ENCODE measurements at places on chromosomes 1 and 21. TPM values are rescaled to one million over a fixed set of nuclear protein-coding genes. Genes with fewer than 3 reads are reported as not detected.

DNA sequence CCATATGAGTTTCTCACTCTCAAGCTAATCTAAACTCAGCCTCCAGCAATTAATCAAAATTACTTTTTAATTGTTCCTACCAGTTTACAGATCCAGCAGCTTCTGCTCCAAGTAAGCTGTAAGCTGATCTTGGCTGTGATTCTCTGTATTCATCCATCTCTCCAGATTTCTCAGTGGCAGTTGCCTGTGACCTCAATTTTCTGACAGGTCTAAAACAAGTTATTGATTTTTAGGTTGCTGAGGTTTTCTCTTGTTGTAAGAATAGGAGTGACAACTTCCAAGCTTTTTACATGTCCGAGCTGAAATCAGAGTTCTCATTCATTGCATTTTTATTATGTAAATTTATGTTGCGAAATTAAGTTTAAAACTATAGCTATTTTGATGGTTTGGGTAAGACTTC, 1044.4 kb downstream of the PLA2G4A start:
- DNase-seq: no peak

DNA sequence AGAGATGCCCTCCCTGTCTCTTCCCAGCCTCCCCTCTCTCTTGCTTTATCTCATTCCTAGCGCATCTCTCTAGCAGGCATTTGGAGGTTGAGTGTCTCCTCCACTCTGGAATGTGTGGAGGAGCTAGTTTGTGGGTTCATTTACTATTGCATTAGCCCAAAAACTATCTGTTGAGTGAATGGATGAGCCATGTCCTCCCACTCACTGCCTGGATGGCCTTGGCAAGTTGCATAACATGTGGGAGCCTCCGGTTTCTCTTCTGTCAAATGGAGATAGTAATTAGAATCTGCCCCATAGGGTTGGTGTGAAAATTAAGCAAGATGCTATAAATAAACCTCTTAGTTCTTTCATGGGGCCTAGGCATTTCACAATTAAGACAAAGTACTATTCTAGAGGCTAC, 181.8 kb downstream of the KAZN start:
- no peak for DNase-seq

- DNase-seq: peak; percentile 48
These were observed 27.6 kb upstream of the NBL1 start for GRCh38 chr1:19616489-19616888.

The LENEP gene
- total RNA-seq: not detected

DNA sequence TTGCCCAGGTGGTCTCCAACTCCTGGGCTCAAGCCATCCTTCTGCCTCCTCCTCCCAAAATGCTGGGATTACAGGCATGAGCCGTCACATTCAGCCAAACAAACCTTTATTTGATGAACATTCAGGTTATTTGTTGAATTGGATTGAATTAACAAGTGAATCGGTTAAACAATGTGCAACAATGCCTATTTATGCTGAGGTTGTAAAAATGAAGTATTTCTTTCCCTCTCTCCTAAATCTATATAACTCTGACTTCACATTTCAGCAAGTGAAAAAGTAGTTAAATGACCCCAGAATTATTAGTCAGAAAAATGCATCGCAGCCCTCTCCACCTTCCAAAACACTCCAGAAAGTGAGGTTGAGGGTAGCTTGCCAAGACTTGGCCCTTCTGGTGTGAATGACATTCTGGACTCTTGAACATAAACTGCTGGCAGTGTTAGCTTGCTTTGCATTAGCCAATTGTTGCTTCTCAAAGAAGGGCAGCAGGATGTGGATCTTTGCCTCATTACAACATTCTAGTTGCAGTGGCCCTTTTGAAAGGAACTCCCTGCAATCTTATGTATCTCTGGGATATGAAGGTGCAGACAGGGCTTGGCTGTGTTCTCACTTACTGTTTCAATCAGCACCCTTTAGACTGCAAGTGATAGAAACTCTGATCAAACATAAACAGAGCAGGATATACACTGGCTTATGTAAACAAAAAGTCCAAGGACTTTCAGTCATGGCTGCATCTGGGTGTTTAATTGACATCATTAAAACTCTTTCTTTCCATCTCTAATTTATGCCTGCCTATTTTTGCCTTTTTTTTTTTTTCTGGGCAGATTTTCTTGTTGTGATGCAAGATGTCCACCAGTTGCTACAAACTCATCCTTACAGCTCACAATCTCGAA, 22.4 kb downstream of the EDN2 start:
- DNase-seq: no peak

GRCh38 chr1:98364544-98364943, 297.0 kb upstream of the SNX7 start:
- no peak for DNase-seq

GRCh38 chr1:35535243-35535642, 22.0 kb downstream of the KIAA0319L start:
- no peak for DNase-seq

GRCh38 chr21:46662367-46662654, 26.8 kb downstream of the PRMT2 start:
- DNase-seq: no peak

- DNase-seq: peak; percentile 66
These were observed 490.8 kb upstream of the ADGRL4 start for GRCh38 chr1:79497193-79497773.

All from PC-3 (cell line).